ENCODE measurements at places on chromosomes 13 and 19. TPM values are rescaled to one million over a fixed set of nuclear protein-coding genes. Genes with fewer than 3 reads are reported as not detected.
A peak's percentile ranks its signal among the peaks of the same experiment; 100 is the strongest.

Gene ZNF829
- 0.83 TPM for polyA plus RNA-seq

Gene PRTN3
- polyA plus RNA-seq: not detected

- no peak for DNase-seq
Measured at GRCh38 chr13:110590577-110590976, 24.8 kb upstream of the NAXD start.

Gene PODNL1
- 3.3 TPM for polyA plus RNA-seq

Gene ZNF541
- polyA plus RNA-seq: 0.84 TPM

DNA sequence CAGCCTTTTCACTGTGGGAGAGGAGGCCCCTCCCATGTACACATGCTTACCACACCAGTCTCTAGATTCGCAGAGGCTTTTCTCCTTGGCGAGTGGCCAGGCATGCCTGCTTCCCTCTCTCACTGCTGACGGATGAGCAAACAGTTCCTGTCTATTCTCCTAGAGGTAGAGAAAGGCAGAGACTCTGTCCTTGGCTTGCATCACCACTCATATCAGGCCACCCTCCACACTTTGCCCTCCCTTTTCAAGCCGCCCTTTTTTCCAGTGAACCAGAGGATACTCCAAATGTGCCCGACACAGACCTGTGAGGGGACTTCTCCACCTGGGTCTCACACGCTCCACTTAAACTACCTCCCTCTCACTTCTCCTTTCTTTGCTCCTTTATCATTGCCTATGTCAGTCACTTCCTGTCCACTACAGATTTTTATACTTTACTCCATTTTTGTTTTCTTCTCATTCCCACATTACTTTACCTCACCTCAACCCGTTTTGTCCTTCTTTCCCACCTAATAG lies 284.6 kb downstream of the DNAJC15 start:
- peak; percentile 92 for DNase-seq

GRCh38 chr13:60627071-60627686 lies 230.2 kb downstream of the TDRD3 start:
- DNase-seq: peak; percentile 70

DNA sequence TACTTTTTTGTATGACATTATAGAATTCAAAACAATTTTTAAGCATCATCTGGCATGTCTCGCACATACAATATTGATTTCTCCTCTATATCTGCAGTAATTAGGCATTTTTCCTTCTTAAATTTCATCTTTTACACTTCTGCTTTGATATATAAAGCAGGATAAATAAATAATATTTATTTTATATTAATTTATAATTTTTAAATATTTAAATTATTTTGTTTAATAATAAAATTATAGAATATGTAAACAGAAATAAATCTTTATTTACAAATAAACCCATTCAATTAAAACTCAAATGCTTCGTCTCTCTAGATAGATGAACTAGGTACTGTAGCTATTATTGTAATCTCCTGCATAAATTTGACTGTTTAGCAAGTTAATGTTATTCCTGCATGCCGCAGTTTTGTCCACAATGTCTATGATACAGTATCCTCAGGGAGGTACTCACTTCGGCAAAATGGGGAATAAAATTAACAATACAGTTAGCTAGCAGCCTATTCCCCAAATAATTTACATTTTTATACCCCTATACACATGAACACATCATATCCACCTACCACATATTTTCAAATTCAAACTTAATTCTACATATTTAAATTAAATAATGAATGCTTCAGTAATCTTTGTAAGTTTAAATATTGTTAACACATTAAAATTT lies 473.6 kb upstream of the SLC10A2 start:
- no peak for DNase-seq

- DNase-seq: peak; percentile 62
Measured at GRCh38 chr19:14048443-14049153, 13.3 kb downstream of the PALM3 start.

Gene ANGPTL4
- polyA plus RNA-seq: 23.4 TPM

DNA sequence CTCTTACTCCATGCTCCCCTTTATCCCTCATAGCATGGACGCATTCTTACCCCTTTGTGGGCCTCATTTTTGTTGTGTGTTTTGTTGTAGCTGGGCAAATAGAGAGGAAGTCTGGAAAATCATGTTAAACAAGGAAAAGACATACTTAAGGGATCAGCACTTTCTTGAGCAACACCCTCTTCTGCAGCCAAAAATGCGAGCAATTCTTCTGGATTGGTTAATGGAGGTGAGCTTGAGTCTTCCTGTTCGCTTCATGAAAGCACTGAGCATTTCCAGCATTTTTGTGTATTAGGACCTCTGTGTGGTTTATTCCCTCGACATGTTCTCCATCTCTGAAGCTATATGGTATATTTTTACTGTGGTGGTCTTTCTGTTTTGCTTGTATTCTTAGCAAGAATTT lies 5.5 kb downstream of the CCNE1 start:
- no peak for DNase-seq

DNA sequence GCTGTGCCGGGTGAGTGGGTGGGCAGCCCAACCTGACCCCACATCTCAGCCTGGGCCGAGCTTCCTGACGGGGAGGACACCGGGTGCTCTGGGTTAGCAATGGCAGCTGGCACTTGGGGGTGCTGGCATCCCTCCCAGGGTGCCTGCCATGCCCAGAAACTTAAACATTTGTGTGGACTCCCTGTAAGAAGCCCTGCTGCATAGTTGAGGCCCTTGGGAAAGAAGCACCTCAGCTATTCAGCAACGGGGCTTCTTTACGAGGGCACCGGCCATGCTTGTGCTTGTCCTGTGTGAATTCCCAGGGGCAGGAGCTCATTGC lies 33.8 kb upstream of the MEDAG start:
- DNase-seq: no peak

GRCh38 chr19:46537136-46538097 lies 41.8 kb upstream of the PNMA8B start:
- DNase-seq: peak; percentile 59

- no peak for DNase-seq
Measured at GRCh38 chr13:108733022-108733560, 103.7 kb downstream of the MYO16 start.

Gene MEDAG
- polyA plus RNA-seq: 0.28 TPM

DNA sequence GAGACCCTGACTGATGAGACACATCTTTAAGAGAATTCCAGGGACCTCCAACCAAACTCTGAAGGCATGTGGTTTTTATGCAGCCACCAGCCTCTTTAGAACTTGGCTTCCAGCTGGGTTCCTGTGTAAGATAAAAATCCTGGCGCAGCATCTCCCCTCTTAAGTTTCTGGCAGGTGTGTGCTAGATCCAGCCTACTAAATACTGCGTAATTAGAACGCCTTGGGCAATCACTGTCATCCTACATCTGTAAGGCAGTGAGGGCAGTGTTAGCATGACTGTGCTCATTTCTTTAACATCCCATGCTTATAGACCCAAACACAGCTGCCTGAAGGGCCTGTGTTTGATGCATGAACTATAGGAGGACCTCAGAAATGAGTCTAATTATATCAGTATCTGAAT lies 173.5 kb upstream of the OBI1 start:
- no peak for DNase-seq
